ENCODE measurements at places on chromosomes 12 and 14.

GRCh38 chr12:58463051-58463450 is 457.3 kb downstream of the LRIG3 start:
- DNase-seq = no peak

- no peak for DNase-seq
These were observed 112.6 kb downstream of the CALM1 start for GRCh38 chr14:90509403-90509802.

DNA sequence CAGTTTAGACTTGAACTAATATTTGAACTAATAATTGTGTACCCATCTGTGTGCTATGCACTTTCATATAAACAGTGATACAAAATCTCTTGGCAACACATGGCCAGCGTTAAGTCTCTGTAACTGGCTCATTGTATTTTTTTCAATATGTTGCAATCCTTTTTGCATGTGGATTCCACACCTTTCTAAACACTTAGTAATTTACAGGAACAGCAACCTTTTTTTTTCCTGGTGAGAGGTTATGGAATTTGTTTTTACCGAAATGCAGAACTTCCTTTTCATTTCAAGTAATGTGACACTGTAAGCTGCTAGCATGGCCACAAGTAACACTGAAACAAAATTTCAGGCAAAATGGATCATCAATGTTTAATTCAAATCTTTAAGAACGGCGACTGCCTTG is 45.4 kb upstream of the EPS8 start:
- no peak for DNase-seq

DNA sequence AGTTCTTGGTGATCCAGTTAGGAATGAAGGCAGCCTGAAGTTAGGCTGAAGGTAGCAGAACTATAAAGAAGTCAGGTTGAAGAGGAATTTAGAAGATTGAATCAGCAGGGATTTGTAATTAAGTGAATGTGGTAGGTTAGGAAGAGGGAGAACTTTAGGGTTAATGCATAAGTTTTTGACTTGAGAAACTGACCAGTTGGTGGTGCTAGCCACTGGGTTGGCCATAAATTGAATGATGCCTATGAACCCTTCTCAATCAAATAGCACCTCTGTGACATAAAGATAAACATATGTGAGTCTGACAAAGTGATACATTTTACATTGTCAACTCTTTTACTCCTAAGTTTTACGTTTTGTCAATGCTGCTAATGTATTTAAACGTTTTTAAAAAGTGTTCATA is 290.6 kb upstream of the NAV3 start:
- no peak for DNase-seq

DNA sequence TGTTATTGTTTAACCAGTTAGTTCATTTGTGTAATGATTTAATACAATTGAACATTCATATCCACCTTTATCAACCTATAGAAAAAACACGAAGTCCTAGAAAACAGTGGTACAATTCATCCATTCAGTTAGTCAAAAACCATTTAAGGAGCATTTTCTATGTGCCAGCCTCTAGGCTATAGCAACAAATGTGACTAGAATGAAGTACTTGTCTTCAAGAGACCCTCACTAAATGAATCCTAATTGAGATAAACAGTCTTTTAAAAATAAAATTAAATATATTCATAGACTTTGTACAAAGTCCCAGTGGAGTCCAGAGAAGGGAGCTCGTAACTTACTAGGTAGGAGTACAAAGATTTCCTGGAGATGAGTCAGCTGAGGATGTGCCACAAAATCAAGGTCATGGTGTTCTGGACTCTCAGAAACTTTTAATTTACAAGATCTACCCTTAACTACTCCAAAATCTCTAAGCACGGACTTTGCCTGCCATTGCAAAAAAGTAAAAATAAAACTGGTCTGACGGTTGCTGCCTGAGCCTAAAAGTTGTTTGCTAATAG is 430.7 kb upstream of the DCN start:
- no peak for DNase-seq

Data from Caco-2 (cell line).